Dorsolateral prefrontal cortex (tissue), 122 donors: ENCODE measurements at places on chromosomes 5 and 9.

DNA sequence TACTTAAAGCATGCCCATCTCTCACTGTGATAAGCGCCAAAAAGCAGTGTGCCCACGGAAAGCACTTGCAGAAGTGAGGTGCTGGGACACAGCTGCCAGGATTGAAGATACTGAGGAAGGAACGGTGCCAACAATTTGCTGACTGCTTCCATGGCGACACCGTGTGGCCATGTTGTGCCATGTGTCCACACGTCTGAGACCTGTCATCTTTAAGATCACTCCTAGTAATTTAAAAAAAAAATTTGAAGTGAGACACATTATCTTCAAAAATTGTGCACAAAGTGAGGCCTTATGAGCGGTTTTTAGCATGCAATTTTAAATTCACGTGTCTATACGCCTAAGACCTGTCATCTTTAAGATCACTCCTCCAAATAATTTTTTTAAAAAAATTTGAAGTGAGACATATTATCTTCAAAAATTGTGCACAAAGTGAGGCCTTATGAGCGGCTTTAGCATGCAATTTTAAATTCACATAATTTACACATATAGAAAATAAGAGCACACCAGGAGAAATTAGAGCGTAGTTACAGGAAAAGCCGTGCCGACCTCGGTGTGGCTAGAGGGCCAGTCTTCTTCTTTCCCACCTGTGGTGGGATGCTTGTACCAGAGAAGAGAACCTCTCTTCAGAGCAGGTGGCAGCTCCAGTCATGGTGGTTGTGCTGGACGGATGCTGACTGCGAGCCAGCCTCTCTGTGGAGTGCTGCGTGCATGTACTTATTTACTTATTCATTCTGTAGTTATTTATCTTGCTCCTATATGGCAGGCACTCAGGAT lies 21.4 kb upstream of the FLT4 start:
- DNase-seq: peak; percentile 67

GRCh38 chr5:19001054-19001453 lies 986.9 kb downstream of the CDH18 start:
- DNase-seq: no peak

DNA sequence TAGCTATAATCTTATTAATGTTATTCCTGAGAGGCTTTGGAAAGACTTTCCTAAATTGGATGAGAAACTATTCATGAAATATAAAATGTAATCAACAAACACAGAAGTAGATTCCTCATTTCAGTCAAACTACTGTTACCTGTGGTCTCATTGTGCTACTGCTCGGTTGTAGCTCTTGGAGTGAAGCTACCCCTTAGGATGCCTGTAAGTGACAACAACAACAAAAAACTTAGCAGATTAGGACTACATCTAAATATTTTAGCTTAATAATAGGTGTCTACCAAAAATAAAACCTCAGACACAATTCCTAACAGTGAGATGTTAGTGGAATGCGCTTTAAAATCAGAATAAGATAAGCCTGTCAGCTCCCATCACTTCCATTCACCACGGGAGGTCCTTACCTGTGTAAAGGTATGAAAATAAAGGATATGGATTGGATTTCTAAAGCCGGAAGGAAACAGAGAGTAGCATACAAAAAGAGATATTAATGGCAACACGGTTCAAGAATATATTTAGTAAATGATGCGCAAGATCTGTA lies 369.2 kb downstream of the OSTF1 start:
- no peak for DNase-seq

DNA sequence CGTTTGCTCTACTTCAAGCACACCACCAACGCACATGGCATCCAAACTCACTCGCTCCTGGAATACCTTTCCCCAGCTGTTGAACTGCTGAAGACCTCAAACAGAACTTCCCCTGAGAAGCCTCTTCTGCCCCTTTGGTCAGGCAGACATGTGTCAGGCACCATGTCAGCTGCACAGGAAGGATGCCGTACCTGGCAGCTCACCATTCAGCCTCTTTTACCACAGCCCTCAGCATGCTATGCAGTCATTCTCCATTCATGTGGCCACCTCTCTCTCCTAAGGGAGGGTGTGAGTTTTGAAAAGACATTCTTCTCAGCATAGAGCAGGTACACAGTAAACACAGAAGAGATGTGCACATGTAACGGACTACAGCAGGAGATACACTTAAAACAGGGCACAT lies 14.2 kb downstream of the IL4 start:
- DNase-seq: no peak
